ENCODE measurements at places on chromosomes 5 and 9.

DNA sequence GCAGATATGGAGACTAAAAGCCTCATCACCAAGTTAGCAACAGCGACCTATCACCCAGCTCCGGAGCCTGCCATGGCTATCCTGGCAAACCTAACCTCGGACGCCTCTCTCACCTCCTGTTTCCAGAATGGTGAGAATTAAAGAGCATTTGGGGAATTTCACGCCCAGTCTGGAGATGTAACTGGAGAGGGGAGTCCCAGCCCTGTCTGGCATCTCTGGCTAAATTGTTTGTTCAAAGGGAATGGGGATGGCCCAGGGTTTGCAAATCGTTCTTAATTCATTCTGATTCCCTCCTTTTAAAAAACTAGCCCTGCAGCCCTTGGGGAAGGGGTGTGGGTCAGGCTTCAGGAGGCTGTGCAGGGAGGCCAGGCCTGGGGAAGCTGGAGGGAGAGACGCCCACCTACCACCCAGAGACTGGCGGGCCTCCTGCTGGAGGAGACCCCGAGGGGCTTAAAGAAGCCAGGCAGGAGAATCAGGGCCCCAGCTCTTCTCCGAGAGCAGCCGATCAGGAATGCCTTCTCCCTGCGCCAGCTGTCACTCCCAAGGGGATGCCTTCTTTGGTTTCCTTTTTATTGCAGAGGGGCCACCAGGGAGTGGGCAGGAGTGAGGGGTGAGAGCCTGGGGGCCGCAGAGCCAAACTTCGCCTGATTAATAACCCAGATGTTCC, 964 bp upstream of the COL5A1 start:
- no peak for DNase-seq

GRCh38 chr9:94212091-94212490, 47.0 kb upstream of the ZNF169 start:
- DNase-seq, result no peak

DNA sequence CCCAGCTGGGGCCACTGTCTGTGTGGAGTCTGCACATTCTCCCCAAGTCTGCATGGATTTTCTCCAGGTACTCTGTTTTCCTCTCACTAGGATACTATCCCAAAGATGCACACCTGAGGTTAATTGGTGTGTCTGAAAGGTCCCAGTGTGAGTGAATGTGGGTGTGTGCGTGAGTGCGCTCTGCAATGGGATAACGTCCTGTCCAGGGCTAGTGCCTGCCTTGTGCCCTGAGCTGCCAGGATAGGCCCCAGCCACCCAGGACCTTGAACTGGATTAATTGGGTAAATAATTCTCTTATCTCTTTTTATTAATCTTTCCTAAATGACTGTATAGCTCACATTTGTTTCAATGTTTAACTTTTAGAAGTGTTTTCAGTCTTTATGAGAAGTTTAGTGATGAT, 11.5 kb upstream of the PANK3 start:
- peak; percentile 54 for DNase-seq

DNA sequence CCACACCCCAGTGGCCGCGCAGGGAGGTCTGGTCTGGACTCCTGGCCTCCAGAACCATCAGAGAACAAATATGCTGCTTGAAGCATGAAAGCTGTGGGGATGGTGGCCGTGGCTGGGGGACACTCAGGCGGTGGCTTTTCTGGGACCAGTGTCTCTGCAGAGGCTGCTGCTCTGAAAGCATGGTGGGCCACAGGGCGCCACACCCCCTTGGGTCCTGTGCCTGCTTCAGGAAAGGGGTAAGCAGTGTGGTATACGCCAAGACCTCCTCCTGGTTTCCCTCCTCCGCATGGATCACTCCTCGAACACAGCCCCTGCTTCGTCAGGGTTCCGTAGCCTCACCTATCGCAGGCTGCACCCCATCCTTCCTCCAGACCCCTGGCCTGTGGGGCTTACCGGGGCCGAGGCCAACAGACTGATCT, 19.7 kb upstream of the TERT start:
- no peak for DNase-seq

DNA sequence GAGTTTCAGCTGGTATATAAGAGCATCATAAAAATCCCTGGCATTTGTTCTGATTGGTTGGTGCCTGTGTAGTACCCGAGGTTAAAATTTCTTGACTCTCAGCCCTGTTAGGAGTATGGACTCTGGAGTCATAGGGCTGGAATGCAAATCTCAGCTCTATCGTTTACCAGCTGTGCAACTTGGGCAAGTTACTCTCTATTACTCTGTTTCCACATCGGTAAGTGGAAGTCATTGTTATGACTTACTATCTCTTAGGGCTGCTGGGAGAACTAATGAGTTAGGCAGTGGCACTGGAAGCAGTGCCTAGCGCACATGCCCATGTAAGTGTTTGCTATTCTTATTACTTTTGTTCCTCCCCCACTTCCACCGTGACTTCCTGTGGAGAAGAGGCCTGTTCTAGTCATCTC, 141.6 kb downstream of the BOD1 start:
- no peak for DNase-seq

DNA sequence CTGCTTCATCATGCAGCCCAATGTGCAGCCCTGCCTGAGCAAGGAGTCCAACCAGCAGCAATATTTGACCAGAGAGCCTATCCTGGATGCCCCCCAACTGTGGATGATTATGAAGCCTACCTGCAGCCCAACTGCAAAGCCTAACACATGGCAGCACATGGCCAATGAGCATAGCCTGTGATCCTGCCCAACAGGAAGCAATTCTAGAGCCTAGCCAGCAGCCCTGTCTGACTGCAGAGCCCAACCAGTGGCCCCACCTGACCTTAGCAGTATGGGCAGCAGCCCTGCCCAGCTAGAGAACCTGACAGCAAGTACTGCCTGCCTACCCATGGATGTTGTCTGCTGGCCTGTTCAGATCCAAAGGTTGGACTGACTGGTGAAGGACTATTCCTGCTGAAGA, 97.3 kb upstream of the SH3GL2 start:
- DNase-seq, result no peak

DNA sequence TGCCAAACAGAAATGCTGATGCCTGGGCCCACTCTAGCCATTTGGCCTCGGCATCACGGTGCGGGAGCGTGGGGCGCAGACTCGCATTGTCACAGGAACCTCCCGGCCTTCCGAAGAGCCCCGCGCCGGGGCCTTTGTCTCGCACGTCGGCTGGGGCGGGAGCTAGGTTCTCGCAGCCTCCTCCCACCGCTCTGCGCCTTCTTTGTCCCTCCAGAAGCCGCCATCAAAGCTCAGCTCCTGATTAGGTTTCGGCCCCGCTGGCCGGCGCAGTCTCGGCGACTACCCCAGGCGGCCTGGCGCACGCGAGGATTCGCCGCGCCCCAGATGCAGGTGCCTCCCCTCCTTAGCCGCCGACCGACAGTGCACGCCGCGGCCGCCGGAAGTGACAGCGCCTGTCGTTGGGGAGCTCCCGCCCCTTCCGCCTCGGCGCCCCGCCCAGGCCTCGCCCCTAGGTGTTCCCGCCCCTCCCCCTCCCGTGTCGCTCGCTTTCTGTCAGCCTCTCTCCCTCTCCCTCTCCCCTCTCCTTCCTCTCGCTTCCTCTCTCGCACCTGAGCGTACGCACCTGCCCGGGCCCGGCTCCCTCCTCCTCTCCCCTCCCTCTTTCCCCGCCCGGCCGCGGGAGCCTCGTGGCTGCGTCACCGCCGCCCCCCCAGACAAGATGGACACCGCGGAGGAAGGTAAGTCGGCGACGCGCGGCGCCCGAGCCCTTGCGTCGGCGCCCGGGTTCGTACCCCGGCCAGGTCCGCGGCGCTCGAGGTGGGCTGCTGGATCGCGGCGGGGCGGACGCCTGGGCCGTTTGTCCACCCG, at the start of gene MARCHF6:
Gene MARCHF6, plus strand, starts transcription at position 455 of the 807 bp plus-strand sequence. Its CDS starts 204 bp downstream, at position 659.
- DNase-seq, result peak; percentile 99

- DNase-seq, result no peak
Observed at GRCh38 chr5:123808461-123809380, 296.7 kb downstream of the CSNK1G3 start.

GRCh38 chr5:150496098-150496497, 11.8 kb upstream of the NDST1 start:
- DNase-seq, result no peak

DNA sequence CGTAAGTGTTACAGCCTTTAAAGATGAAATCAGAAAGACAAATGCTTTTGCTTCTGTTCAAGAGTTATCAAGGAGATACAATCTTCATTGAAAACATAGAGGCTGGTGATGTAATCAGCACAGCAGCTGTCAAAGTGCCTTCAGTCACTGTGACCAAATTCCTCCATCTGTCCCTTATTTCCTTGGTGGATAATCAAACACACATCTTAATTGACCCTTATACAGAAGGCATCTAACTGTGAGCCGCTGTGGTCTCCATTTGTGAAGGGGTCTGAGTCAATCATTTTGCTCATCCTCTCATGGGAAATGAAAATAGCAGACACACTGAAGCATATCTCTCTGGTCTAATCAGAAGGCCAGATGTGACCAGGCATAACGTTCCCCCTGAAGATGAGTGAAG, 130.1 kb upstream of the TLR4 start:
- DNase-seq, result no peak

- DNase-seq, result no peak
Observed at GRCh38 chr9:33043671-33044070, 18.6 kb downstream of the DNAJA1 start.

- DNase-seq, result no peak
Observed at GRCh38 chr9:114957558-114957957, 27.2 kb upstream of the TNFSF8 start.

DNA sequence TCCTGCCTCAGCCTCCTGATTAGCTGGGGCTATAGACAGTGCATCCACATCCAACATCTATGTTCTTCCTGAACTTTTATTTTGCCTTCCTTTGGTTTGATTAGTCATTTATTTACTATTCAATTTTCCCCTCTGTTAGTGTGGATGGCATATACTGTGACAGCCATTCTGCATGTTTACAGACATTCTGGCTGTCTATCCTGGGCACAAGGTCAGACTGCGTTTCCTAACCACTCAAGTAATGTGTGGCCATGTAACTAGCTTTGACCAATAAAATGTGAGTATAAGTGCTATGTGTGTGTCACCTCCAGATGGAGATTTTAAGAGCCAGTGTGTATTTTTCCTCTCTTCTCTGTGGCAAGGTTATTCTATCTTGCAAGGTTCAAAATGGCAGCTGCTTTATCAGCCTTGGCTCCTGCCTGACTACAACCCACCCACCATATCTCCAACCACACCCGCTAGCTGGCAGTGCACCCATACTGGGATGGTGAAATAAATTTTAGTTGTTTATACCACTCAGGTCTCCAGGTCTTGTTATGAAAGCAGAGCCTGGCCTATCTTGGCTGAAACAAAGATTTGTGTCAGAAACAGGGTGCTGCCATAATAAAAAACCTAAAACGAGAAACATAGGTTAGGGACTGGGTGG, 32.2 kb downstream of the PDE6A start:
- peak; percentile 21 for DNase-seq

GRCh38 chr5:178234750-178235587, 2.4 kb upstream of the PHYKPL start:
- DNase-seq, result peak; percentile 86

DNA sequence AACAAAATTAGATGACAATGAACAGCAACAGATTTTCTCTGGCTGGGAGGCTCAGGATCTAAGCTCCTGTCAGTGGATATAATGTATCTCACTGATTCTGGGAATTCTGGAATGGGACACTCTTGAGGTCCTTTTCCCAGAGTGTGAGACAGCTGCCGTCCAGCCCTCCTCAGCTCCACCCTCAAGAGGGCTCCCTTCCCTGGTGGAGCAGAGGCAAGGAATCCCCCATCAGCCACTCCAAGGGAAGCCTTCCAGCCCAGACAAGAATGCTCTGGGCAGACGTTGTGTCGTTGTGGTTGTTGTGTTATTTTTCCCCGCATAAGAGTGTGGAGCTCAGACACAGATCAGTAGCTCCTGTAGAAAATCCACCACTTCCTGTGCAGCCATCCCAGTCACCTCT, 47.7 kb upstream of the ATP10B start:
- no peak for DNase-seq

- no peak for DNase-seq
Observed at GRCh38 chr5:145536133-145536532, 299.0 kb downstream of the PRELID2 start.

- no peak for DNase-seq
Observed at GRCh38 chr9:127118597-127119319, 3.7 kb downstream of the ANGPTL2 start.

DNA sequence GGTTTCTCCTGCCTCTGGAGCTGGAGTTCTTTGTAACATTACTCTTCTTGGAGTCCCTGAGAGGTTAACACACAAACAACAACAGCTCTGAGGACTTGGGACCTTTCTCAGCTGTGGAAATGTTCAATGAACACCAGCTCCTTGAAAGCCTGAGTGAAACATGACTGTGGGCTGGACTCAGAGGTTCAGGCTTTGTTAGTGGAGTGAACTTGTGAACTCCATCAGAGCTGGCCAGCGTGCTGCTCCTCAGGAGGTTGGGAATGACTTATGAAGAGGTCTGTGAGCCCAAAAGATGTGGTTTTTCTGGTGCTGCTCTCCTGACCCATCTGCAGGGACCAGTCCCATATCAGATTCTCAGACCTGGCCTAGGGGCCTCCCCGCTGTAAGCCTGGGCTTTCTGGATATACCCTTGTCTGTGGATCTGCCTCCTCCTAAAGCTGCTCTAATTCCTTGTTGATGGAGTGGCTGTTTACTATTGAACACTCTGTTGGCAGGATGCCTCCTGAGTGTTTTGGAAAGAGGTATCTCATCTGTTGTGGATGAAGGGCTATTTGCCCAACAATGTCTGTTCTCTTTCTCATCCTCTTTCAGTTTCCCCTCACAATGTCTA, 170.0 kb upstream of the GDNF start:
- DNase-seq, result no peak

GRCh38 chr5:122067390-122067789, 10.7 kb downstream of the LOX start:
- DNase-seq, result no peak

- peak; percentile 30 for DNase-seq
Observed at GRCh38 chr9:6354072-6354686, 26.0 kb downstream of the TPD52L3 start.

GRCh38 chr5:153445875-153446579, 44.4 kb upstream of the GRIA1 start:
- no peak for DNase-seq

DNA sequence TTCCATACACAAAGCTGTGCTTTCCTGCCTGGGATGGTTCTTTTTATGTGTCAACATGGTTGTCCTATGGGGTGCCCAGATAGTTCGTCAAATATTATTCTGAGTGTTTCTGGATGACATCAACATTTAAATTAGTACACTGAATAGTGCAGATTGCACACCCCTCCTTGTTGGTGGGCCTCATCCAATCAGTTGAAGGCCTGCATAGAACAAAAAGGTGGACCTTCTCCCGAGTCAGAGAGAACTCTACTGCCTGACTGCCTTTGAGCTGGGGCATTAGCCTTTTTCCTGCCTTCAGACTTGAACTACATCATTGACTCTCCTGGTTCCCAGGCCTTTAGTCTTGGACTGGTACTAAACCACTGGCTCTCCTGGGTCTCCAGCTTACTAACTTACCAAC, 80.4 kb downstream of the SHB start:
- no peak for DNase-seq

GRCh38 chr5:131786900-131787692, 9.7 kb downstream of the FNIP1 start:
- DNase-seq, result no peak
